ENCODE measurements at places on chromosomes 11 and 22.
A peak's percentile ranks its signal among the peaks of the same experiment; 100 is the strongest.

DNA sequence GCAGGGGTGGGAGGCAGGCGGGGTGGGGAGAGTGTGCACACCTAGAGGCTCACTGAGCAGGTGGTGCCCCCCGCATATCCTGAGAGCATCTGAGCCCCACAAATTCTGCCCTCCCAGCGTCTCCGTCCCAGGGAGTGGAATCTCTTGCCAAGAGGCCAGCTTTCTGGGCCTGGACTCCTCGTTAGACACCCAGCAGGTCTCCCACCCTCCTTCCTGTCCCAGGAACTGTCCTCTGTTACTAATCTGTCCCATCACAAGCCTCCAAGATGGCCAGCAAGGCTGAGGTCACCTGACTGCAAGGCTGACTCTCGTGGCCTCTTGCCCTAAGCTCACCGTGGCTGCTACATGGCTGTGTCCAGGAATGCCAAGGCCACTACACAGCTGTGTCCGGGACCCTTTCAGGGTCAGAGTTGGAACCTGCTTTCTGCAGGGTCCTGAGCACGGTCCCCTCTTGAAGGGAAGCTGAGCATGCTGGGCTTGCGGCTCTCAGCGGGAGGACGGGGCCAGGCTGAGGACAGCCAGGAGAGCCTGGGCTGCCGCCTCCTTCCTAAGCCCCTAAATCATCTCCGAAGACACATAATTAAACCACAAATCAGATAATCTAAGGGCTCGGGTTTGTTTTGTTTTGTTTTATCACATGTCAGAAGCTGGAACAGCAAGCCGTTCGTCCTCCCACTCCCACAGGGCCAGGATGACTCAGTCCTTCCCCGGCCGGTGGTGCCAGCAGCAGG is 1327.3 kb downstream of the TBC1D22A start:
- no peak for DNase-seq

DNA sequence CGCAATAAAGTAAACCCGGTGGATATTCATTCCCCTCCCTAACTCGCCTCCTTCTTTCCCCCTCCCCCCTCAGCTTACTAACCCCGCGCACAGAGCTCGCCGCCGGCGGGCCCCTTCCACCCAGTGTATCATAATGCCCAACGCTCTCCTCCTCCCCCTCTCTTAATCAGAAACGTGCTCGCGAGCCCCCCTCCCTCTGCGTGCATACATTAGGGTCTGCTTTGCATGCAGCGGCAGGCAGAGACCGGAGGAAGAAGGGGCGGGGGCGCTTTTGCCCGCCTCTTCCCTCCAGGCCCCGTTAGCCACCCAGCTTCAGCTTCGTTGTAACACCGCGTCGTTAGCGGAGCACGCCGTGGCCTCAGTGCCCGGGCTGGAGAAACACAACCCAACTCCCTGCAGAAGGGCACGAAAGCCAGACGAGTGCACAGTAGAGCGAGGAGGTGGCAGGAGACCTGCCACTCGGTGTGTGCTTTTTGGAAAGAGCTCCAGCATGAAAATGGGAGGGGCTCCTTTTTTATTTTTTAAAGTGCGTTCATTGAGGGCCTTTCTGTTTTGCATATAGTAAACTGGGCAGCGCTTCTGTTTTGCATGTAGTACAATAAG is 901 bp upstream of the KMT2A start:
- DNase-seq: peak; percentile 77

- DNase-seq: no peak
These were observed 364.6 kb downstream of the AASDHPPT start for GRCh38 chr11:106442032-106442431.

DNA sequence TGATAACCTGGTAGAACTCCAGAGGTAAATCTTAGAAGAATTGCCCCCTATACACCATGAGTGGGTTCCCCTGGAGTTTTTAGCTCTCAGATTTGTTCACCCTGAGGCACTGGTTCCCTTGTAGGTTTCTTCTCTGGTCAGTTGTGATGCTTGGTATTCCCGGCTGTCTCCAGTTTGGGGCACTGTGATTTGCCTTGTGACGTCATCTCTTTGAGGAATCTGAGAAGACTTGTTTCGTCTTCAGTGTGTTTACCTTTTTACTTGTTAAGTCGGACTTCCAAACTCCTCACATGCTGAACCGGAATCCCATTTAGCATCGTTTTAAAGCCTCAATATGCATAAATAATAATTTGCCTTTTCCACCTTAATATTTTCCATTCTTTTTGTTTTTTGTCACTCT is 54.4 kb downstream of the CECR2 start:
- DNase-seq: no peak

DNA sequence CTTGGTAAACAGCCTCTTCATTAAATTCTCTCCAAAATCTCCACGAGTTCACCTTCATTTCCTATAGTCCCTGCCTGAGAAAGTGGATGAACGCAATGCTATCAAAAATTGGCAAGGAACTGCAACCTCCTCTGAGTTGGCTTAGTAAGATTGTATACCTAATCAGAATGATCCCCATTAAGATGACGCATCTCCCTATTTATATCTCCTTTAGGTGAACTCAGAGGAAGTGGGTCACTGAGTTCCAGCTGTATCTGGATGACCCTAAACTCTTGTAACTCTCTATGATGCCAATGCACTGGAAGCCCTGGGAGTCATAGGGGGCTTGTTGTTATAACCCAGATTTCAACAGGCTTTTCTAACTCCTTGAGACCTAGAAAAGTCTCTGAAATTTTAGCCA is 48.2 kb downstream of the OR10A6 start:
- DNase-seq: no peak

Measured in CD8-positive, alpha-beta T cell (primary cell).